ENCODE measurements at places on chromosomes 2 and 18.

GRCh38 chr18:12597760-12598159 is 60.1 kb downstream of the SPIRE1 start:
- no peak for DNase-seq

DNA sequence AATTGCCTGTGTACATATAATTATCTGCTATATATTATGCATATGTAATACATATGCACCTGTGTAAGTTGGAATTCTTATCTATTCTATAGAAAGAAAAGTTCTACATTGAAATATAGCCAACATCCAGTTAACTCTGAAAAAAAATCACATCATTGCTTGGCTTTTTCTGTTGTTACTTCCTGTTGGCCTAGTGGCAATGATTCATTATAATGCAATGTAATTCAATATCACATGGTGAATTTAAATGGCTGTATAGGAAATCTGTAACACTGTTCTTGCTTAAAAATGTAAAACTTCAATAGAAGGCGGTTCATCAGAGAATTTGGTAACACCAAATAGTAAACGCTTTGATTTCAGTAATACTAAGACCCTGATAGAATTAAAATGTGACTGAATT is 44.5 kb upstream of the MAP4K3 start:
- no peak for DNase-seq

GRCh38 chr18:67363694-67364093 is 152.8 kb downstream of the DSEL start:
- no peak for DNase-seq

GRCh38 chr18:74519320-74520095 is 14.8 kb upstream of the CNDP1 start:
- no peak for DNase-seq

DNA sequence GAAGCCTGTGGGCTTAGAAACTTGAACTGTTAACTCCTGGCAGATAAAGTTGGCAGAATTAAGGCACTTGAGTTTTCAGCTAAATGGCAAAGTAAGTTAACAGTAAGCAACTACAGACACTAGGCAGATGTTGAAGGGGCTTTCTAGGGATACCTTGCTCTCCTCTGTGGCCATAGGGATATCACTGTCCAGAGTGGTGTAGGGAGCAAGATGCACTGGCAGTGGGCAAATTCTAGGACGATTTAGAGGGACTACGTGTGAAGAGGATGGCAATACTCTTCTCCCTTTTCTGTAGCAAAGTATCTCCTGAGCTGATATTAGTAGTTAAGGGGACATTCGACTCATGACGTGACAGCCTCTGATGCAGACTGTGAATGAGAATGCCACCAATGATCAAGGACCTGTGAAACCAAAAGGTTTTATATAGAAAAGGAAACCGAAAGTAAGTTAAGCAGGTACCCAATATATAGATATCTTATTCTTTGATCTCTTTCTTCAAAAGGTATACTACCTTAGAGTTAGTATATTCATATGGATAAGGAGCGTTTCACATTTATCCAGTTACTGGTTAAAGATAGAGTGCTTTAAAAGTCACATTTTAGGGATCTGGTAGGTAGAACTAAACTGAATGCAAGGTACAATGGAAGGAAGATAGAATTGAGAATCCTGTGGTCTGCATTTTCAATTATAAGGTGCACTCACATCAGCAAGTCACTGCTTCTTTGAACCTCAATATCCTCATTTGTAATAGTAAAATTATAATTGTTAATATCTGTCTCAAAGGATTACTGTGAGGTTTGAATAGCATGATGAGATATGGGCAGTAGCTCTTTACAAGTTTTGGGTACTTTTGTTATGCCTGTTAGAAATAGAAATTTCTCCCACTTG is 106.4 kb downstream of the KCNH7 start:
- DNase-seq = no peak

DNA sequence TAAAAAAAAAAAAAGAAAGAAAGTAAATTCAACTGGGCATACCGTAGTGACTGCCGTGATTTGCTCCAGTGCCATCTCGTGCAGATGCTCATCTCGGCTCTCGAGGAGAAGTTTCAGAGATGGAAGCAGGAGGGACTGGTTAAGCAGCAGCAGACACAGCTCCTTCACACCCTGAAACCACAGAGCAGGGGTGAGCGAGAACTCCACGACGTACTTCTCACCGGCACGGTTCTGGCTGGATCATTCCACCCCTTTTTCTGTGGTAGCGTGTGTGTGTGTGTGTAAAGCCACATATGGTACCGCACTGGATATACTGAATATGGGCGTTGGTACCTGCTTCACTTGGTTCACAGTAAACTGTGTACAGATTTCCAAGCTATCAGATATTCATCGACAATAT is 382.2 kb downstream of the NBAS start:
- DNase-seq = no peak

GRCh38 chr2:142813830-142814829 is 63.3 kb upstream of the KYNU start:
- no peak for DNase-seq

DNA sequence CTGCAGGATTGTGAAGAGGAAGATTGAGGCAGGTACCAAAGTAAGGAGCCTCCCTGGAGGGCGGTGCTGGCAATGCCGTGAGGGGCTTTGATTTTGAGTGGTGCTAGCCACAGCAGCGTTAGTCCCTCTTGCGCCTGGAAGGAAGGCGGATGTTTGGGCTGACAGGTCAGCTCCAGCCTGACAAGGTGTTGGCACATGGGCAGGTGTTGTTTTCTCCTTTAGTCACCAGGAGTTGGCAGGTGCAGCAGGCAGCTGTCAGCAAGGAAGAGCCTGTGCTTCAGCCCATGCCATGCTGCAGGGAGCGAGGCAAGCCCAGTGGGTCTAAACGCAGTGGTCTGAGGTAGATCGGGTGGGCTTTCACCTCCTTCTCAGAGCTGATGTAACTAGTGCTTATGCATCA is 8.5 kb downstream of the SEC11C start:
- DNase-seq = no peak

DNA sequence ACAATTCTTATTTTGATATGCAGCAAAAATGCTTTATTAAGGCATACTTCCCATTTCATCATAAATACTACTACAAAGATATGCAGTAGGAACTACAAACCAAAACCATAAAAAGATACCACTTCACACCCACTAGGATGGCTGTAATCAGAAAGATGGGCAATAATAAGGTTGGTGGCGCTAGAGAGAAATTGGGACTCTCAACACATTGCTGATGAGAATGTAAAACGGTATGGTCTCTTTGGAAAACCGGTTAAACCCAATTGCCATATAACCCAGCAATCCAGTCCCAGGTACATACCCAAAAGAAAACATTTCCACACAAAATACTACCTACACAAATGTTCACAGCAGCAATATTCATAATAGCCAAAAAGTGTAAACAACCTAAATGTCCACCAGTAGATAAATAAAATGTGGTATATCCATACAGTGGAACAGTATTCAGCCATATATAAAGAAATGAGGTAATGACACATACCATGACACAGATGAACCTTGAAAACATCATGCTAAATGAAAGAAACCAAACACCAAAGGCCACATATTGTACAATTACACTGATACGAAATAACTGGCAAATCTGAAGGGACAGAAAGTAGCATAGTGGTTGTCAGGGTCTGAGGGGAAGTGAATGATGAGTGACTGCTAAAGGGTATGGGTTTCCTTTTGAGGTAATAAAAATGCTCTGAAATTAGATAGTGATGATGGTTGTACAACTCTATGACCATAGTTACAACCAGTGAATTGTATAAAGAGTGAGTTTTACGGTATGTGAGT is 12.7 kb downstream of the SP3 start:
- no peak for DNase-seq

DNA sequence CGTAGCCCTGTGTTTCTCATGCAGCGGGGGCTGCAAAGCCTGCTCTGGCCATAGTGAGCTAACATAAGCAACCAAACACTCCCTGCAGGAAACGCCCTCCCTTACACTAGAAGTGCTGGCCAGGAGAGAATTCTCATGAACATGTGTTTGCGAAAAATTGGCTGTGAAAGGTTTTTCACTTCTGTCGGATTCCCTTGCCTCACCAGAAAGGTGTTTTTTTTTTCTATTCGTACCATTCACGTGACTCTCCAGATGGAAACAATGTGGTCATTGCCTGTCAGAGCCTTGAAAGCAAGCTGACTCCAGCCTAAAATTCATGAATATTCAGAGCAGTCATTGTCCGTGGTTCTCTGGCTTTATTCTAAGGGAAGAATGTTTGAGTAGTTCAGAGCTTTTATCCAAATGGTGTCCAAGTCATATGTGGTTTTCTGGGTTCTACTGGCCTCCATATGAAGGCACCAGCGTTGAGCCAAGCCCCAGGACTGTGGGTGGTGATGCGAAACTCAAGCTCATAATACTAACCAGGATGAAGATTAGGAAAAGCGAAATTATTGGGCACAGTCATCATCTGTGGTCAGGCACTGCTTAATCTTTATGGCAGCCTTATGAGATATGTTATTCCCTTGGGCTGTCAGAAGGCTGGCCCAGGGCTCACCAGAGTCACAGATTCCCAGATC is 236.4 kb downstream of the ALPK2 start:
- DNase-seq = no peak

DNA sequence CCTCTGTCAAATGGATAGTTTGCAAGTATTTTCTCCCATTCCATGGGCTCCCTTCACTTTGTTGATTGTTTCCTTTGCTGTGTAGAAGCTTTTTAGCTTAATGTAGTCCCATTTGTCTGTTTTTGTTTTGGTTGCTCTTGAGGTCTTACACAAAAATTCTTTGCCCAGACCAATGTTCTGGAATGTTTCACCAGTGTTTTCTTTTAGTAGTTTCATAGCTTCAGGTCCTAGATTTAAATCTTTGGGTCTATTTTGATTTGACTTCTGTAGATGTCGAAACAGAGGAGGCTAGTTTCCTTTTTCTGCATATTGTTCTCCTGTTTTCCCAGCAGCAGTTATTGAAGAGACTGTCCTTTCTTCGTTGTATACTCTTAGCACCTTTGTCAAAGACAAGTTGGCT is 351.6 kb downstream of the PTPRM start:
- no peak for DNase-seq

GRCh38 chr2:205103699-205104098 is 558.4 kb downstream of the PARD3B start:
- DNase-seq = no peak

DNA sequence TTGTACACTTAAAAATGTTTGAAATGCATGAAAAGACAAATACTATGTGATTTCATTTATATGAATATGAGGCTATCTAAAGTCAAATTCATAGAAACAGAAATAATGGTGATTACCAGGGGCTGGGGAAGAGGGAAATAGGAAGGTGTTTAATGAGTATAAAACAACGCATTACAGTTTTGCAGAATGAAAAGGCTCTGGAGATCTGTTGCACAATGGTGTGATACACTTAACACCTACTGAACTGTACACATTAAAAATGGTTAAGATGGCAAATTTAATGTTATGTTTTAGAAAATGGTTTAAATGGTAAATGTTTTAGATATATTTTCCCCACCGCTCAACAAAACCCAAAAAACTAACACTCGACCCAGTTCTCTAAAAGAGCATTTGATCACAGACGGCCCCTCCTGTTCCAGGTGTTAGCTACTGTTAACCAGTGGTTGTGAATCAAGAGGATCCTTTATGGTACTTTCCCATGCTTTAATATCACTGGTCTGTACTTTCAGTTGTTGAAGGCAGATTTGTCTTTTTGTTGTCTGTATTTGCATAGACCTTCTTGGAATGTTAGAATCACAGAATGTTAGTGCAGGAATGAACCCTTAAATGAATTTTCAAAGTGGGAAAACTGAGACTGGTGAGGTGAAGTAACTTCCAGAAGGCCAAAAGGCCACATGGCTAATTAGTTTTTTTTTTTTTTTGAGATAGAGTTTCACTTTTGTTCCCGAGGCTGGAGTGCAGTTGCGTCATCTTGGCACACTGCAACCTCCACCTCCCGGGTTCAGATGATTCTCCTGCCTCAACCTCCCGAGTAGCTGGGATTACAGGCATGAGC is 10.2 kb downstream of the RAB10 start:
- no peak for DNase-seq
